ENCODE measurements at places on chromosomes 13 and 19.

- no peak for DNase-seq
These were observed 701.3 kb downstream of the UQCRFS1 start for GRCh38 chr19:28511655-28512054.

DNA sequence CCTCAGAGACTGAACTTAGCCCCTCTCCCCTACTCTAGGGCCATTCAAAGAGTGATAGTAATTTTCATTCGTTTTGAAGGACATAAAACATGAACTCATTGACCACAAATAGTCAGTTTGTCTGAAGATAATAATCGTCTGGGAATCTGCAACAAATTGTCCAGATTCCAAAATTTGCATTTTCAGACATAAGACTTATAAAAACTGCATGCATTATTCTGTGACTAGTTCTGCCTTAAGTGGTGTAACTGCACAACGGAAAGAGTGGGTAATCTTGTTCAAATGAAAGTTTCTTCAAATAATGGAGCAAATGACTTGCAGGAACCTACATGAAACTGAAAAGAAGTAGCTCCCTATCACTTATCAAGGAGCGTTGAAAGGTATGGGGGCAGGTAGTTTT lies 8.4 kb downstream of the CSNK1A1L start:
- DNase-seq, result no peak

DNA sequence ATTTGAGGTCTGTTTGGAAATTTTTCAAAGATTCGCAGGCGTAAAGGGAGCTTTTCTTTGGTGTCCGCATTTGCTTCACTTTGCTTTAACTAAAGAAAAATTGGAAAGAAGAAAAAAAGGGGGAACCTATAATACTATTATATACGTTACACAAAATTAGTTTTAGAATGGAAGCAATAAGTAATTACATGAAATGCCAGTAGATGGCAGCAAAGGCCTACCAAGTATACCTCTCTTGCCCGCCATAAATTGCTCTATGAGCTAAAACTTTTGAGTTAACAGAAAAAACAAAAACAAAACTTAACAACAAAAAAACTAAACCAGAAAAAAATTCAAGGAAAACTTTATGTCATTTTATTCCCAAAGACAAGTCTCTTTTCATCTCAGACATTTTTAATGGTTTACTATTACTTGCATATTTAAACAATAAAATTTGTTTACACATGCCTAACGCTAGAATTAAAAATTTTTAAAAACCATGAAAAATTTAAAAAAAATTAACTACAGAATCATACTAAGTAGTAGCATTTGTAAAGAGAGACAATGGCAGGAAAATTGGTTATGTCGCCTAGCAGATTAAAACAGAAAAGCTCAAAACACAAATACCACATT lies 271.4 kb downstream of the NALCN start:
- peak; percentile 26 for DNase-seq

GRCh38 chr13:102395174-102395573 lies 6.7 kb downstream of the FGF14 start:
- no peak for DNase-seq

DNA sequence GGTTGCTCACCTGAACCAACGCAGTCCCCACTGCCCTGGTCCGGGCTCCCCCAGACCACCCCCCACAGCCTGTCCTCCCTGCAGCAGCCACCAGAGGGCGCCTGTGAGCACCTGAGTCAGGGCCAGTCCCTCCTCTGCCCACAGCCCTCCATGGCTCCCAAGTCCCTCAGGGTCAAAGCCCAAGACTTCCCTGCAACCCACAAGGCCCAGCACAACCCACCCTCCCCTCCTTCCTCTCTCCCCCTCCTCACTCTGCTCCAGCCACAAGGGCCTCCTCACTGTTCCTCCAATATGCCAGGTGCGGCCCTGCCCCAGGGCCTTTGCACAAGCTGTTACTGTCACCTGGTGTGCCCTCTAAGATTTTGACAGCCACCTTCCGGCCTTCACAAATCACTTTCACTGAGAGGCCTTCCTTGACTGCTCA lies 10.9 kb downstream of the GNA15 start:
- no peak for DNase-seq

GRCh38 chr19:44741841-44742329 lies 6.6 kb upstream of the BCL3 start:
- DNase-seq, result no peak

DNA sequence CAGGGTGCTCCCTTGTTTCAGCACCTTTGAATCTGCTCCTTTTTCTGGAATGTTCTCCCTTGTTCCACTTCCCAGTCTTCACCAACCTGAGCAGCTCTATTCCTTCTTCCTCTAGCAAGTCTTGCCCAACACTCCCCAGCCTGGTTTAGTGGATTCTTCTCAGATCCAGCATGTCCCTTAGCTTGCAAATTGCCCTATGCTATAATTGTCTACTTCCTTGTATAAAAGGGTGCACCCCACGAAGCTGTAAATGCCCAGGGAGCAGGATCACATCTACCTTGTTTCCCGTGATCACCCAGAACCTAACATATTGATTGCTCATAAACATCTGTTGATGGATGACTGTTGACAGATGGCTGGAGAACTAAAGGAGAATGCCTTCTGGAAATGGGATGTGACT lies 93.2 kb upstream of the C1QTNF9B start:
- DNase-seq, result no peak

- no peak for DNase-seq
These were observed 100.1 kb upstream of the CLDN10 start for GRCh38 chr13:95452375-95452774.

GRCh38 chr13:46855166-46855565 lies 41.7 kb downstream of the HTR2A start:
- DNase-seq, result no peak

DNA sequence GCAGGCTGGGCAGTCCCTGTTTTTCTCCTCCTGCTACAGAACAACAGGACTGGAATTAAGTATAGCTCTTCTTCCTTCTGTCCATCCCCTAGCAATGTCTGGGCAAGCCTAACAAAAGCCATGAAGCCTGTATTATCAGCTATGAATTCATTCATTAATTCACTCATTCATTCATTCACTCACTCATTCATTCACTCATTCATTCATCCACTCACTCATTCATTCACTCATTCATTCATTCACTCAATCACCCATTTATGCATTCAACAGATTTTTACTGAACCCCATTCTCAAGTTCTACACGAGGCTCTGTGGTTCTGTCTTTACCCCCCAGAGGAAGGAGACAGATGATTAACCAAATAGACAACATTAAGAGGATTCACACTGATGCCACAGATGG lies 69.9 kb downstream of the CACNA1A start:
- no peak for DNase-seq

DNA sequence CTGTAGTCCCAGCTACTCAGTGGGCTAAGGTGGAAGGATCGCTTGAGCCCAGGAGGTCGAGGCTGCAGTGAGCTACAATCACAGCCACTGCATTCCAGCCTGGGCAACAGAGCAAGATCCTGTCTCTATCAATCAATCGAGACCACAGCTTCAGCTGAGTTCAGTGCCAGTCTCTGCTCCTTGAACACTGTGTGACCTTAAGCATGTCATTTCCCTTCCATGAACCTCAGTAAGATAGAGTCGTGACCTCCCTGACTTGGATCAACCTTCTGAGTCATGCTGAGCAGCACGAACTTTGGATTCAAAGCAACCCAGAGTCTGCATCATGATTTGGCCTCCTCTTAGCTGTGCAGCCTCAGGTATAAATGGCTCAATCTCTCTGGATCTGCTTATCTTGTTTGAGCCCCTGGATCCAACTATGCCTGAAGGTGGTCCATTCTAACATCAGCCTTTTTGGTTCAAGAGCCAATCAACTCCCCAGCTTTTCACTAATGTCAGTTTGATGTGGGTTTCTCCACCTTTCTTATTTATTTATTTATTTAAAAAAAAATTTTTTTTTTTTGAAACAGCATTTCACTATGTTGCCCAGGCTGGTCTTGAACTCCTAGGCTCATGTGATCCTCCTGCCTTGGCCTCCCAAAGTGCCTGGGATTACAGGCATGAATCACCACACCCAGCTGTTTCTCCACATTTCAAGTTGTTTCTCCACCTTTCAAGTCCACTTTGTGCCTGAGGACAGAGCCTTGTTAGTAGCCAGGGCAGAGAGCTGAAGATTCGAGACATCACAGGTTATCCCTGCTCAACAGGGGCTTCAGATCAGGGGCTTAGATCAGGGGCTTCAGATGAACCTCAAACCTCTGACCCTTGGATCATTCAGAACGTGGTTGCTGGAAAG lies 26.4 kb downstream of the PTPRS start:
- DNase-seq, result no peak

GRCh38 chr19:7773841-7774240 lies 10.8 kb downstream of the CLEC4M start:
- no peak for DNase-seq

- no peak for DNase-seq
These were observed 159.1 kb downstream of the DLEU7 start for GRCh38 chr13:50684366-50684765.

DNA sequence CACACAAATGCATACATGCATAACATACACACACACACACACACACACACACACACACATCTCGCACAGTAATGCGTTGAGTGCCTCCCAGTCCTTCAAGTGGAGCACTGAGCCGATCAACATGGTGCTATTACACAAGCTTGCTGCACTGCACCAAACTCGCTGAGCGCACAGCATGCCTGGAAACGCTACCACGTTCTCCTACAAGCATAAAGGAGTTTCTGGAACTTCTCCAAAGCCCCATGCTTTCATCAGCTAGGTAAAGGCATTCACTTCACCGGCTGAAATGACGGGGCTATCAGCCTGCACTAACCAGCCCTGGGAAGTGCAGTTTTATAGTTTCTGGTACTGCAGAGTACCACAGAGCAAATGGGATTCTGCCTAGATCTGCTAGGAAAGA lies 92.7 kb downstream of the FGF14 start:
- DNase-seq, result peak; percentile 39

DNA sequence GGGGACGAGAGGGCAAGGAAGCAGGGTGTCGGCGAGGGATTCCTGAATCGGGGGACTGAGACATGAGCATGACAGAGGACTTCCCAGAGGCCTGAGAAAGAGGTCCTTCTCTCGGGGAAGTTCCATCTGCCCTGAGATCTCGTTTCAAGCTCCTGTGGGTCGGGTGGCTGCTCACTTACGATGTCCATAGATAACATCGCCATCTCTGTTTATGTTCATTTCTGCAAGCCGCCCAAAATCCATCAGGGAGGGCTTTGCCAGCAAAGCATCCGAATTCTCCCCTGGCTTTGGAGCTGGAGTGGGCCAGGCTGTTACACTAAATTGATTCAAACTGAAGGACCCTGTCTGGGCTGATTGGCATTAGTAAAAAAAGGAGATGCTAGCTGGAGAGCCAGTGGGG lies 5.9 kb downstream of the DMKN start:
- no peak for DNase-seq

- no peak for DNase-seq
These were observed at the start of gene SOX21 for GRCh38 chr13:94712287-94712811. TSS of gene SOX21 (minus strand) at chr13:94712545. CDS start at chr13:94712049, 496 bp downstream.

- no peak for DNase-seq
These were observed 114.4 kb upstream of the SERTM1 start for GRCh38 chr13:36559375-36559774.

GRCh38 chr13:94661406-94661805 lies 50.9 kb downstream of the SOX21 start:
- DNase-seq, result no peak

GRCh38 chr19:6218491-6219146 lies 61.2 kb downstream of the MLLT1 start:
- DNase-seq, result no peak

- DNase-seq, result no peak
These were observed 98.7 kb upstream of the KL start for GRCh38 chr13:32917504-32917903.

GRCh38 chr13:21152251-21152899 lies 24.0 kb downstream of the SKA3 start:
- no peak for DNase-seq

- peak; percentile 97 for DNase-seq
These were observed at the start of the genes GYS1 and RUVBL2 for GRCh38 chr19:48993175-48994034. TSS of gene GYS1 (minus strand) at chr19:48993309. CDS start at chr19:48993112, 197 bp downstream. TSS of gene RUVBL2 (plus strand) at chr19:48993887. CDS start at chr19:48993912, 25 bp downstream.

- no peak for DNase-seq
These were observed 27.3 kb downstream of the C13orf46 start for GRCh38 chr13:113946409-113947181.

DNA sequence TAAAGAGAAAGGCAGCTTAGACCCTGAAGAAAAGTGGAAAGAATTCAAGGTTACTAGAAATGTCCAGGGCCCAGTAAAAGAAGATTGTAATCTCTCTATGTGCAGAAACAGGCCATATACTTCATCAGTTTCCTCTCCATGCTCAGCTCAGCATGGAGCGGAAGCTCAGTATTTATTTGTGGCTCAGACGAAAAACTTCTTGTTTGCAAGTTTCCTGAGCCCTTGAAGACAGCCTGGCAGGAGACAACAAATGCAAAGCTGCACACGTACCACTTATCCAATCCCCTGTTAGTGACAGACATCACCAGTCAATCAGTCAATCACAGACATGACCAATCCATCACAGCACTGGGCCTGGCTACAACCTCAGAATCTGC lies 8.1 kb upstream of the KLF2 start:
- no peak for DNase-seq

DNA sequence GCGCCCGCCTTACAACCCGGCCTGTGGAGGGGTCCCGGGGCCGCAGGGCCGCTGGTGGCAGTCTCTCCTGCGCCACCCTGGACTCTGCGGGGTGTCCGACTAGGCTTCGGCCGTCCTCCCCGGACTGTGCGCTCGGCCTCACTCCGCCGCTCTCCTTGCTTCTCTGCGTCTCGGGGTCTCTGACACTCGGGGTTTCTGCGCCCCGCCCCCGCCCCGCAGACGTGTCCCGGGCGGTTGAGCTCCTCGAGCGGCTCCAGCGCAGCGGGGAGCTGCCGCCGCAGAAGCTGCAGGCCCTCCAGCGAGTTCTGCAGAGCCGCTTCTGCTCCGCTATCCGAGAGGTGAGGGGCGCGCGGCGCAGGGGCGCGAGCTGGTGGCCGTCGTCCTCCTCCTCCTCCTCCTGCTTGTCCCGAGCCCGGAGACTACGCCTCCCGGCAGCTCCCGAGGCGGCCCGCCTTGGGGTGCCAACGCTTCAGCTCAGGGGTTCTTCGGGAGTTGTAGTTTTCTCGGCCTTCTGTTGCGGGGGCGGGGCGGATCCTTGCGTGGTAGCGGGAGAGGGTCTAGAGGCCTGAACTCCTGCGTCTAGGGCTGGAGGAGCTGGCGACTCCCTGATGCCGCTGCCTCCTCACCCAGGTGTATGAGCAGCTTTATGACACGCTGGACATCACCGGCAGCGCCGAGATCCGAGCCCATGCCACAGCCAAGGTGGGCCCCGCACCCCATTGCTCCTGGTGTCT lies 627 bp downstream of the LIN7B start:
- DNase-seq, result peak; percentile 70

- no peak for DNase-seq
These were observed 289.6 kb downstream of the TEX29 start for GRCh38 chr13:111610081-111610480.

GRCh38 chr13:33722216-33722915 lies 95.6 kb upstream of the RFC3 start:
- DNase-seq, result no peak

DNA sequence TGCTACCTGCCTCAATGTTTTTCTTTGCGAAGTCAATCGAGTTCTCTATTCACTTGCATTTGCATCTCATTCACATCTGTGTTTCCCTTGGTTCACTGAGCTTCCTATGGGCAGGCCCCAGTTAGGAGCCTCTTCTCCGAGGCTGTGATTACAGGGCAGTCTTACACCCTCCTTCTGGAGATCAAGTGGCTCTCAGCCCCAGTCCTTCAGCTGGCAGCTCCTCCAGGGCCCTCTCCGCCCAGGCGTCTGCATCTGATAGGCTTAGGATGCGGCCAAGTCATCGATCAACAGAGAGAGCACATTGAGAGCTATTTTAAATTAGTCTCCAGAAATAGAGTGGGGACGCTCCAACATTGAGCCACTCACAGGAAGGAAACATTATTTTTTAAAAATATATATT lies 44.2 kb downstream of the MBNL2 start:
- no peak for DNase-seq

- DNase-seq, result no peak
These were observed at the start of gene IFNL4 for GRCh38 chr19:39248806-39249205. TSS of gene IFNL4 (minus strand) at chr19:39248856.

Measured in cerebellar nuclear complex (tissue), 1 donor.